Mesendoderm (in vitro differentiated cells): ENCODE measurements at places on chromosomes 5 and 9.

DNA sequence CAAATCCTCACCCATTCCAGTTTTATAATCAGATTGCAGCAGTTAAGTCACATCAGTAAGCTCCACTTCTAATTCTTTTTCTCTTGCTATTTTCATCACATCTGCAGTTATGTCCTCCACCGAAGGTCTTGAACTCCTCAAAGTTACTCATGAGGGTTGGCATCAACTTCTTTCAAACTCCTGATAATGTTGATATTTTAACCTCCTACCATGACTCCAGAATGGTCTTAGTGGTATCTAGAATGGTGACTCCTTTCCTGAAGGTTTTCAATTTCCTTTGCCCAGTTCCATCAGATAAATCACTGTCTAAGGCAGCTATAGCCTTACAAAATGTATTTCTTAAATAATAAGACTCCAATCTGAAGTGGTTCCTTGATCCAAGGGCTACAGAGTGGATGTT is 53.8 kb upstream of the EDIL3 start:
- no peak for DNase-seq

- peak; percentile 55 for DNase-seq
These were observed 18.4 kb downstream of the CARD19 start for GRCh38 chr9:93114169-93114983.

- DNase-seq, result no peak
These were observed 33.7 kb downstream of the HAVCR1 start for GRCh38 chr5:157025093-157025698.

DNA sequence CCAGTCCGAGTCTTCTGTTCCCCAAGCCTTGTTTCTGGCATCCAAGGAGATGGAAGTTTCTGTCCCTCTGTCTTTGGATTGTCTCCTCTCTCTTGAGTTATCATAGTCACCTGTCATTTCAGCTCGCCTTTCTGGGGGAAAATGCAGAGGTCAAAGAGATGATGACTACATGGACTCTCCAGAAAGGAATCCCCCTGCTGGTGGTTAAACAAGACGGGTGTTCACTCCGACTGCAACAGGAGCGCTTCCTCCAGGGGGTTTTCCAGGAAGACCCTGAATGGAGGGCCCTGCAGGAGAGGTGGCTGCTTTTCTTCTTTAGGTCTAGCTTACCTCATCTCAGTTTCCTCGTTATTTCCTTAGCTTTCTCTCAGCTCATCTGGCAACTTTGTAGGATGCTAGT is 25.1 kb downstream of the ERAP2 start:
- peak; percentile 59 for DNase-seq

DNA sequence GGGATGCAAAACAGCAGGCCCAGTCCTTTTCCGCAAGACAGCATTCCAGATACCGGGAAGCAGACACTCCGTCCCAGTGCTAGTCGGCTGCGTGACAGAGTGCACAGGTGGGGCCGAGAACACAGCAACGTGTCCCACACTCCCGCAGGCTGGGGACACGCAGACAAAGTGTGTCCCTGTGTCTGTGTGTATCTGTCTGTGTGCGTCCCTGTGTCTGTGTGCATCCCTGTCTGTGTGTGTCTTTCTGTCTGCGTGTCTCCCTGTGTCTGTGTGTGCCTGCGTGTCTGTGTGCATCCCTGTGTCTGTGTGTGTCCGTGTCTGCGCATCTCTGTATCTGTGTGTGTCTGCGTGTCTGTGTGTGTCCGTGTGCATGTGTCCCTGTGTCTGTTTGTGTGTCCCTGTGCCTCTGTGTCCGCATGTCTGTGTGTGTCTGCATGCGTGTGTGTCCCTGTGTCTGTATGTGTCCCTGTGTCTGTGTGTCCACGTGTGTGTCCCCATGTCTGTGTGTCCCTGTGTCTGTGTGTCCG is 137.0 kb downstream of the MRPL36 start:
- DNase-seq, result no peak

GRCh38 chr5:7717691-7718090 is 133.2 kb downstream of the CFAP90 start:
- no peak for DNase-seq

DNA sequence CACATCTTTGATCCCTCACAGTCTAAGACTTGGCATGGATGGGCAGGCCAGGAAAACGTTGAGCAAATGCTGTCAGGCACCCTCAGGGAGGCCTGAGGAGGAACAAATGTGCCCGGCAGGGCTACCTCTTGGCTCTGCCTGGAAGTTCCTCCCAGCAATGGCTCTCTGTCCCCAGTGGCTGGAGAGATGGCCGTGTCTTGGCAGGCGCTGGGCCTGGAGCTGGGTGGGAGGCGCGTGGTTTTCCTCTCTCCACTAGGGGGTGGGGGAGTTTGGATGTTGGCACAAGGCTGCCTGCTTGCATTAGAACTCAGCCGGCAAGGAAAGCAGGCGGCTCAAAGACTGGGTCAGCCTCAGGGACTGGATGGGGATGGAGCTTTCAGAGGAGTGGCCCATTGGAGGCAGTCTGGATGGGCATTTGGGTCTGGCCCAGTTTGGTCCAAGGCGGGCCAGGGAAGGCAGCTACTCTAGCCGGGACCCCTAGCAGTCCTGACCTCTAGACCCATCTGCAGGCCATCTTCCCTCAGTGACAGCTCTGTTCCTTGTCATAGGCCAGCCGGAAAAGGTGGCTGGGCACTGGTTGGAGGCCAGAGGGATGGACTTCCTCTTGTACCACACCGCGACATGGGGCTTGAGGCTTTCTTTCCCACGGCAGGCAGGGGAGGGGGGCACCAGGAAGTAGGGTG is 68.2 kb upstream of the STC2 start:
- peak; percentile 75 for DNase-seq
